ENCODE measurements at places on chromosomes 6 and 20.

GRCh38 chr20:33320006-33320405 lies 37.0 kb downstream of the BPIFB1 start:
- DNase-seq: no peak

DNA sequence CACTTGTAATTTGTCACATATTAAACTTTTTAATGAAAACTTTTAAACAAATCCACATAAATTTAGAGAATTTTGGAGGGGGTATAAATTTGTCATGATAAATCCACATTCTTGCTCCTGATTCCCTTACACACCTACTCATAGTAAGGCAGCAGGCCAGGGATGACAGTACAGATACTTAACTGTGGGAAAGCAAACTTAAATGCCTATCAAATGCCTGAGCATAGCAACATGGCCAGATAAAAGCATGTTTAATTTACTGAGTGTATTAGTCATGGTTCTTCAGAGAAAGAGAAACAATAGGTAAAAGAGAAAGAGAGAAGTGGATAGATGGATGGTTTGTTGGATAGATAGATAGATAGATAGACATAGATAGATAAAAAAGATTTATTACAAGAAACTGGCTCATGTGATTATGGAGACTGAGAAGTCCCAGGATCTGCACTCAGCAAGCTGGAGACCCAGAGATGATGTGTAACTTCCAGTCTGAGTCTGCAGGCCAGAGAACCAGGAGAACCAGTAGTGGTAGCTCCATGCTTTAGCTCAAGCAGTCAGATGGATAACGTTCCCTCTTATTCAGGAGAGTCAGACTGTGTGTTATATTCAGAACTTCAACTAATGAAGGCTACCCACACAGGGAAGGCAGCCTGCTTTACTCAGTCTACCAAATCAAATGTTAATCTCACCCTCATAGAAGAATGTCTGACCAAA lies 15.9 kb upstream of the ADGRF1 start:
- no peak for DNase-seq

- DNase-seq: no peak
Measured at GRCh38 chr6:5718231-5718947, 288.3 kb downstream of the NRN1 start.

DNA sequence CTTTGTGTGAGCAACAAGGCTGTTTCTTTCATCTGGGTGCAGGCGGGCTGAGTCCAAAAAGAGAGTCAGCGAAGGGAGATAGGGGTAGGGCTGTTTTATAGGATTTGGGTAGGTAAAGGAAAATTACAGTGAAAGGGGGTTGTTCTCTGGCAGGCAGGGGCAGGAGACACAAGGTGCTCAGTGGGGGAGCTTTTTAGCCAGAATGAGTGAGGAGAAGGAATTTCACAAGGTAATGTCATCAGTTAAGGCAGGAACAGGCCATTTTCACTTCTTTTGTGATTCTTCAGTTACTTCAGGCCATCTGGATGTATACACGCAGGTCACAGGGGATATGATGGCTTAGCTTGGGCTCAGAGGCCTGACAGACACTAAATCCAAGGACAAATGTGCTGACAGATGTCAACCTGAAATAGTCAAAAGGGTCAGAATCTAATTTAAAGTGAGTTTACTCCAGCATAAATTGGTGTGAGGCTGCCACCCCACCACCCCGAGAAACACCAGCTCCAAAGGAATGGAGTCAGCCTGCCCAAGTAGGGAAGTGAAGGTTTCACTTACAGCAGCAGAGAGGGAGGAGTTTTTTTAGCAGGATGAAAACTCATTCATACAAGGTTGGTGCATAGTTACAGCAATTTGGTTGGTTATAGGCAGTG lies 560.0 kb upstream of the CDH4 start:
- DNase-seq: no peak

DNA sequence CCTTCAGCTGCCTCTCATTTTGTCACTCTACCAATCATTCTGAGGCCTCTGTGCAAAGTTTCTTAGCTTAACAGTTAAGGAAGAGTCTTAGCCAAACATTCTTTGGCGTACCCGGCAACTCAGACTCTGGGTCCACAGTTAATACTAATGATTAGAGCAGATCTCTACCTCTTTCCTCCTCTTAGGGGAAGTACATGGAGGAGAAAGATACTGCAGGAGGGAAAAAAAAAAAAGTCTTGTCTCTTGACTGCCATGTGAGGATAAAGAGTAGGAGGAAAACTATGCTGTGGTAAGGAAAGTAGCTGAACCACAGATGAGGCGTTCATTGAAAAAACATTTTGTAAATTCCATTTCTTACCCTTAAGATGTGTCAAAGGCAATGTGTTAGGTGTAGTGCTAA lies 44.0 kb upstream of the MARCKS start:
- no peak for DNase-seq

DNA sequence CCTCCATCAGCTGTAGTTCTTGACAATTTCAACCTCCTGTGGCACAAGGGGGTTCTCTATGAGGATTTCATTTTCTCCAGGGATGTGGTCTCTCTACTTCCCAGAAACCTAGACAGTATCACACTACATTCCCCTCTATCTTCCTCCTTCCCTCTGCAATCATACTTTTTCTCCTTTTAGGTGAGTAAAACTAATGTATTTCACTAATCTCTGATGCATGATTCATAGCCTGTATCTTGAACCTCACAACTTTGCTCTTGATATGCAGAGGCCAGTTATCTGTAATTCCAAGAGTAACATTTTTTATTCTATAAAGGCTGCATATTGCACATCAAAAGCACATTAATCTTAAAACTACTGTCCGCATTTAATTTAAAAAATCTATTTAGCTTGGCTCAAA lies 449.6 kb downstream of the RFPL4B start:
- no peak for DNase-seq

DNA sequence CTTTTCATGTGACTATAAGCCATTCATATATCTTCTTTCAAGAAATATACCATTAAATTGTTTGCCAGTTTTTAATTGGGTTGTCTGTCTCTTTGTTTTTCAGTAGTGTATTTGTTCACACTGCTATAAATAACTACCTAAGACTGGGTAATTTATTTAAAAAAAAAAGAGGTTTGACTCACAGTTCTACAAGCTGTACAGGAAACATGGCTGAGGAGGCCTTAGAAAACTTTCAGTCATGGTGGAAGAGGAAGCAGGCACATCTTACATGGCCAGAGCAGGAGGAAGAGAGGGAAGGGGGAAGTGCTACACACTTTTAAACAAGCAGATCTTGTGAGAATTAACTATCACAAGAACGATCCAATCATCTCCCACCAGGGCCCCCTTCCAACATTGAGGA lies 255.3 kb downstream of the EPM2A start:
- no peak for DNase-seq

- DNase-seq: no peak
Measured at GRCh38 chr20:34751453-34751852, 47.3 kb downstream of the TP53INP2 start.

GRCh38 chr6:140027219-140027618 lies 652.8 kb upstream of the CITED2 start:
- no peak for DNase-seq

DNA sequence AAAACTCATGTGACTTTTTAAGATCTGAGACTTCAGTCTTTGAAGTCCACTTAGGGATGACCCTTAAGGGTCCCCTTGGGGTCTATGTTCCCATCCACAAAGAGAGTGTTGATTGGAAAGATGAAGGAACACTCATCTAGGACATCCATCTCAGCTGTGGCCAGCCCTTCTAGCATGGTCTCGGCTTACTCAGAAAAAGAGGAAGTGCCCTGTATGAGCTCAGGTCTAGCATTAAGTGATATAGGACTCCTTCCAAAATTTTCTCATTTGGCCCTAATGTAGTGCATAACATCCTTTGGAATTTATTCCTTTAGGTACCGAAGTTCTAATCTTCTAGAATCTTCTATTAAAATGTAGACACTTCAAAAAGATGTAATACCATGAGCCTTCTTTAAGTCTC lies 77.4 kb downstream of the NDUFAF5 start:
- DNase-seq: no peak

DNA sequence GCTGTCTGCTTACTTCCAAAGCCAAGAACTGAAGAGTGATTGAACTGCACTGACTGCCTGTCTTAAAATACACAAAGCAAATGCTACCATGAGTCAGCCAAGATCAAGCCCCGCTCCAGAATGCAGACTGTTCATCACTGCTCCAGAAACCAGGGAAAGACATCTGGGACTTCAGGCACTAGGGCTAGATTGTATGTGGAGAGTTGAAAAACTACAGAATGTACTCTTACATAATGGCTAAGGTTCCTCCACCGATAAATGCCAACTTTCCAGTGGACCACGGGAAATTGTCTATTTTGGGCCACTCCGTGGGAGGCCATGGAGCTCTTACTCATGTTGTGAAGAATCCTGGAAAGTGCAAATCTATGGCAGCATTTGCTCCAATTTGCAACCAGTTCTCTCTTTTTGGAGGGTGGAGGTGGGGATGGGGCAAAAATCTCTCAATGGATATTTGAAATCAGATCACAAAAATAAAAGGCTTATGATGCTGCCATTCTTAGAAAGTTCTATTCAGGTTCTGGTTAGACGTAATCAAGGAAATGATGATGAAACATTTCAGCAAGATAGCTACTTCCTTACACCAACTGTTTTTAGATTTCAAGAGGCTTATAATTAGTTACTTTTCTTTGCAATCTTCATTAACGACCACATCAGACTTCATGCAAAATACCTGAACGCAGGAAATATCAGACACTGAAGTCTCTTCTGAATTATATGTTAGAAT lies 11.8 kb upstream of the CAP2 start:
- DNase-seq: no peak

DNA sequence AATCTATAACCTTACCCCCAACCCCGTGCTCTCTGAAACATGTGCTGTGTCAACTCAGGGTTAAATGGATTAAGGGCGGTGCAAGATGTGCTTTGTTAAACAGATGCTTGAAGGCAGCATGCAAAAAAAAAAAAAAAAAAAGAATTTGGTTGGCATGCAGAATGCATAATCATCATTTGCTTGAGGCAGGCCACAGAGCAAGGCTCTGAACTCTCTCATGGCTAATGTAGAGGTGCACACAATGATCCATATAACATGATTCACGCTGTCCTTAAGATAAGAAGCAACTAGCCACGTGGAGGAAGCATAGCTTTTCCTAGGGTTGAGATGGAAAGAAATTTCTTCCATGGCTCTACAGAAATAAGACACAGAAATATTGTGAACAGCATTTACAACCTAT lies 27.6 kb upstream of the RPN2 start:
- no peak for DNase-seq

DNA sequence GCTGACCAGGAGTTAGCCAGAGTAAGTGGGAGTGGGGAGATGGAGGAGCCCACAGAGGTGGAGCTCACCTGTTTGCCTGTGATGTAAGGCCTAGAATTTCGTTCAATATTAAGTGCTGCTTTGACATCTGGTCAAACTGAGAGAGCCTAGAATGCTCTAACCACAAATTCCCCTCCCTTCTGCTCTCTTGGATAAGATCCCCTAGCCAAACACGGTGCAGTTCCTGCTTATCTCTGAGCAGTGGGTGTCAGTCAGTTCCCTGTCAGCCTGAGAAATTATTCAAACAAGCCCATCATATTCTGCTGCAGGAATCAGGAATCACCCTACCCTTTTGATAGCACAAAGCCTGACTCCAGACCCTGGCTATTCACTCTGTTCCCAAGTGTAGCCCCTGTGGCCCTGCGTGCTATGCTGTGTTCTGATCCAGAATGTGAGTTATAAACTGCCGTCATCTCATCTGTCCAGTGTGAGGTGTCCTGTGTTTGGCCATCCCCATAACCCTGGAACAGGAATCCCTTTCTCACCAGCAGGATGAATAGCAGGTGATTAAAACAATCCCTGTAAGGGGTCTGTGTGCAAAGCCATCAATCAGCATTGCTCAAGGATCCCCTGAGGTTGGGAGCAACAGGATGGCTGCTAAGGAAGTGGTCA lies 31.8 kb upstream of the ZNF133 start:
- no peak for DNase-seq

DNA sequence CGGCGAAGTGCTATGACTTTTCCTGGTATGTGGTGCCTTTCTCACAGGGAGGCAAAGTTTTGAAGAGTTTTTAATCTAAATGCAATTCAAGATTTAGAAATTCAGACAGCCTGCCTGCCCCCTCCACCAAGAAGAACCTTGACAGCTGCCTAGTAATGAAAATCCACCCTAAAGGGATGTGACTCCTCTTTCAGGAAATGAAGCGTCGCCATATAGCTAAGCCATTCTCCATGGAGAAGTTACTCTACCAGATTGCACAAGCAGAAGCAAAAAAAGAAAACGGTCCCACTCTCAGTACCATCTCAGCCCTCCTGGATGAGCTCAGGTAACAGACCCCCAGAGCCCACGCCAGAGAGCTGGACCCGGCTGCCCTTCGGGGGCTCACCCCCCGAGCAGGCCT lies 150.1 kb downstream of the DTNBP1 start:
- DNase-seq: no peak

- DNase-seq: no peak
Measured at GRCh38 chr20:3296261-3297078, 57.5 kb upstream of the SLC4A11 start.

- no peak for DNase-seq
Measured at GRCh38 chr6:169895000-169895759, 143.8 kb downstream of the ERMARD start.

DNA sequence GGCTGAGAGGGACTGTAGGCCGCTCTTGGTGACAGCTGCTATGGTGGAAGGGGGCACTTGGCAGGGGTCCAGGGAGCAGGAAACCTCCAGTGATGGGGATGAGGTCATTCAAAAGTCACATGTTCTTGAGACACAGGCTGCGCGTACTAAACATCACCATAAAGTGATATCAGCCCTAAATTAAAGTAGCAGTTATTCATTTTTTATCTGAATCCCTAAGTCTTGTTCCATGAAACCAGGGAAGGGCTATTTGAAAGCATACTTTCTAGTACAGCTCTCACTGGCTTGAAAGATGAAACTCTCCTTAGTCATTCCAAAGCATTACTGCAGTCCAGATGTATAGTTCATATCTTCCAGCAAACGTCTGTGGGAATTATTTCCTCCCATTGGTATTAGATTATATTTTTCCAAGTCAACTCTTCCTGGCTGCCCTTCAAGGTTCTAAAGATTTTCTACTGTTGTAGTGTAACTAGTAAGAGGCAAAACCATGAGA lies 373.1 kb downstream of the CD109 start:
- no peak for DNase-seq

DNA sequence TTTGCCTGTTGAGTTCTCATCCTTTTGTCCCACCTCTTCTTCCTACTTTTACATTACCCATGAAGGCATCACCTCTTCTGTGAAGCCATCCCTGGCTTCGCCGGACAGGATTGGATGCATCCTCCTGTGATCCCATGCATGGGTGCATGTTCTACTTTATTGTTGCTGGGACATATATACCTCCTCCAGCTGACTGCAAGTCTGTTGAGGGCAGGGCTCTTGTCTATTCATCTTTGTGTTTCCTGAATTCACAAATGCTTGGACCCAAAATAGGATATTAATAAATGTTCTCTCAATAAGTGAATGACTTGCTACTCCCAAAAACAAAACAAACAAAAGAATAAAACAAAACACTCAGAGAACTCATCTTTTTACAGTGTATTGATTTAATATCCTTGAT lies 5.1 kb downstream of the MYB start:
- DNase-seq: no peak
